ENCODE measurements at places on chromosomes 4 and X.
A peak's percentile ranks its signal among the peaks of the same experiment; 100 is the strongest.

DNA sequence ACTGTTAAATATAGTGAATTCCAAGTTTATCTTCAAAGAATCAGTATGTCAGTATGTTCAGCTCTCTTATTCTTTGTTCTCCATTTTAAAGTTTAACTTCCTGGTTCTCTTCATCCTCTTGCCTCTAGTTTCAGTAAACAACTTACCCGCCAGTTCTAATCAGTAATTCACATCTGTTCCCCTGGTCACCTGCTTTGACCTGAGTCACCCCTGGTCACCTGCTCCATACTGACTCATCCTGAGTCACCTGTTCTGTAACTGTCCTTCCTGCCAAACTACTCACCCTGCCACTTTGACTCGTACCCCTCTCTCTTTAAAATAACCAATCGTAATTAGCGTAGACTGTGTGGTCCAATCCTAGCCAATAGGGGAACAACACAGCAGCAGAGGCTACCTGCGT lies 992.7 kb upstream of the HS3ST1 start:
- no peak for DNase-seq

DNA sequence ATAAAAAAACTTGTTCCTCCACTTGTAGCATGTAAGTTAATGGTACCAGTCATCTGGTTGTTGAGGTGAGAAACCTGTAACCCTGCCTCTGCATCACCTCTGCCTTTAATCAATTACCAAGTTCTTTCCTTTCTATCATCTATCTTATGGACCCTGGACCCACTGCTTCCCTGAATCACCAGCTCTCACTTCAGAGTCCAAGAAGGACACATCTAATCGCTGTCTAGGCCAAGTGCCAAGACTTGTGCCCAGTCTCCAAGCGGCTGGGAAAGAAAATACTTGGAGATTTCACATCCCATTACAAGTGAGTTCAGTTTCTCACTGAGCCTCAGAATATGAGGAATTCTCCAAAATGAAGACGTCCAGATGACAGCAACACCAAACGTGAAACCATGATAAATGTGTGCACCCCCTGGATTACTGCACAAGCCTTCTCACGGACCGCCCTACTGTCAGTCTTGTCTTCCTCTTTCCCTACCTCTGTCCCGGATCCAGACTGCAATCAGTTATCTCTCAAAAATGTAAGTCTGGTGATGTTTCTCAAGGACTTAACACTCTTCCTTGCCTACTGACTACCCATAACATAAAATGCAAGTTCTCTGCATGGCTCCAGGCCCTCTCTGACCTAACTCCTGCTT lies 10.4 kb downstream of the PALLD start:
- DNase-seq = no peak

DNA sequence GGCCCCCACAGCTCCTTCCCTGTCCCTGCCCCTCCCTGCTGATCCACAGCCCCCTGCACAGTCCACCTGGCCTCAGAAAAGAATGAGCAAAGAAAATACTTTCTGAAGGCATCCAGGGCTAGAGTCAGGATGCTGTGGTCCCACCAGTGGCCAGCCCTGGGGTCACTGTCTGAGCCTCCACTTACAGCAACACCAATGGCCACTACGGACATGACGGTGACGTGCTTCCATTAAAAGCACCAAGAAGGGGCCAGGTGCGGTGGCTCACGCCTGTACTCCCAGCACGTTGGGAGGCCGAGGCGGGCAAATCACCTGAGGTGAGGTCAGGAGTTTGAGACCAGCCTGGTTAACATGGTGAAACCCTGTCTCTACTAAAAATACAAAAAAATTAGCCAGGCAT lies 4.0 kb downstream of the JAKMIP1 start:
- DNase-seq = no peak

DNA sequence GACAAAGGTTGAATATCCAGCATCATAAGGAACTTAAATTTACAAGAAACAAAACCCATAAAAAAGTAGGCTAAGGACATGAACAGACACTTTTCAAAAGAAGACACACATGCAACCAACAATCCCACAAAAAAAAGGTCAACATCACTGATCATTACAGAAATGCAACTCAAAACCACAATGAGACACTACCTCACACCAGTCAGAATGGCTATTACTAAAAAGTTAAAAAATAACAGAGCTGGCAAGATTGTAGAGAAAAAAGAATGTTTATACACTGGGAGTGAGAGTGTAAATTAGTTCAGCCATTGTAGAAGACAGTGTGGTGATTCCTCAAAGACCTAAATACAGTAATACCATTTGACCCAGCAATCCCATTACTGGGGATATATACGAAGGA lies 474.7 kb downstream of the TRIML1 start:
- no peak for DNase-seq

DNA sequence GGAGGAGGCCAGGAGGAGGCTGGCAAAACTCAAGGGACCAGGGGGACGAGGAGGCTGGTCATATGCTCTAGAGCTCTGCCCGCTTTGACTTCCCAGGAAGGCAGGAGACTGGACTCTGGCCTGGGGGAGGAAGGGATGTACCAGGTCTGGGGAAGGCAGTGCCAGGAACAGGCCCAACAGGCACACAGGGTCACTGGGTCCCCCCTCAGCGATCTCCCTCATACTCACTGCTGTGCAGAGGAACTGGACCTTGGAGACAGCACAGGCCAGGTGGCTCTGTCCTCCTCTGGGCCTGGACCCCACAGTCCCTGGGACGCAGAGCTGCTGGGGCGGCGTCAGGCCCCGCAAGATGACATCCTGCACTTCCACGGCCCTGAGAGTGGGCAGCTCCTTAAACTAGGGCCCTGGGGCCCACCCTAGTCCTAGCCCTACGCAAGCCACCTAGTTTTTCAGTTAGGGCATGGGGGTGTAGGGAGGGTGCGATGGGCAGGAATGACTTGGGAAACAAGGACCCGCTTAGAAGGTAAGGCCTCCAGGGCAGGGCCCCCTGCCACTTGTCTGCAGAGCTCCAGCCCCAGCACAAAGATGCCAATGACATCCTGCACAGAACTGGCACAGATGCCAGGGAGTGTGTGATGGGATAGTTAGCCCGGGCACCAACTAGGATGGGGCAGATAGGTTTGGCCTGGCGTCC lies 59.5 kb downstream of the HTRA3 start:
- DNase-seq = no peak

DNA sequence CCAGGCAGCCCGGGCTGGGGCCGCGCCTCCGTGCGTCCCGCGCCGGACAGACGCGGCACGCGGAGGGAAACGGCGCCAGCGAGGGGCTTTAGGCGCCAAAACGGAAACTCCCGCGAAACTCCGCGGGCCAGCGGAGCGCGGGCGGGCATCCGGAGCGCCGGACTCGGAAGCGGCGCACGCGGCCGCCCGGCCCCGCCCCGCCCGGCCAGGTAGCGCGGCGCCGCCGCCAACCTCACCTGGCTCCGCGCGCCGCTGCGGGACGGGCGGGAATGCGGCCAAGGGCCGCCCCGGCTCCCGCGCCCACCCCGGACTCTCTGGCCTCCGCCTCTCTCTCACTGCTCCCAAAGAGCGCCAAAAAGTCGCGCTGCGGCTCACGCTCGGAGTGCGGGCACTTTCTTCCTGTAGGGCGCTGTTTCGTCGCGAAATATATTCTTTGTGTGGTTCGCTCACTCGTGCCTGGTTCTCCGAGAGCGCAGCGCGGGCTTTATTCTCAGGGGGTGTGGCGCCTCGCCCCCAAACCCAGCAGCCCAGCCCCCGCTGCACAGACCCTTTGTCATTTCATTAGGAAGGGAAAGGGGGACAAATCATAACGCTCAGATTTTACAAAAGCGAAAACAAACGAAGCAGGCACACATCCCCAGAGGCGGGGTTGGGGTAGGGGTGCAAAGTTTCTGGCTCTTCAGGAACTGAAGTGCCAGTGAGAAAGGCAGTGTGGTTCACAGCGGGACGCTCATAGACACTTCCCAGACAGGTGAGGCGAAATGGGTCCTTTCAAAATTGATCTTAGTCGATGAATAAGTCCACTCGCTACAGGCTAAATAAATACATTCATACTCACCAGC lies 961 bp upstream of the MBNL3 start:
- DNase-seq = peak; percentile 48

- DNase-seq = no peak
These were observed 168.4 kb downstream of the KCNIP4 start for GRCh38 chr4:21780148-21780547.

DNA sequence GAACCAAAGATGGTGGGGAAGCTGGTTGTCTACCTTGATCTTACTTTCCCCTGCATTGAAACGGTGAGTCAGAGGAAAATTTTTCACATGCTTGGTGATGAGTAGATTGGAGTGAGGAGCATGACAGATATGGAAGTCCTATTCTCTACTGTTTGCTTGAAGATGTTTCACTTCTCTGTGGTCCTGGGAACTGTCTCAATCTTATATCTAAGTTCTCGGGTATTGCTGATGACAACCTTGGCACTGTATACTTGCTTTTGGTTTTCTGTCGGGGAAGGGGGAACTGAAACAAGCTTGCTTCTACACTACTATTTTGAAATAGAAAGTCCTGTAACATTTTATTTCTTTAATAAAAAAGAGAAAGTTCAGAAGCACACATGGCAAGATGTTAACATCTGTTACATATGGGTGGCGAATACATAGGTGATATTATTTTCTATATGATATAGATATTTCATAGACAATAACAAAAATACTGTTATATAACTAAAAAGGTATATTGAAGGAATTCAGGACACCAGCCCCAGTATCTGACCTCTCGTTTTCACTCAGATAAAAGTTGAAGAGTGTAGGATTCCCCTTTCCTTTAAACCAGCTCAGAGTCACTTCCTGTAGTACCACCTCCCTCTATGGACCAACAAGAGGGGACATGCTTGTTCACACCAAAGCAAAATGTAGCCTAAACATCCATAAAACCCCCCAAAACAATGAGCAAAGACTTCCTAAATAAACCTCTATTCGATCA lies 88.8 kb downstream of the FMR1NB start:
- no peak for DNase-seq

All from hematopoietic multipotent progenitor cell treated with erythropoietin and hydrocortisone succinate and interleukin-3 and kit ligand, for 15 days (in vitro differentiated cells).